ENCODE measurements at places on chromosomes 5 and 9.
A peak's percentile ranks its signal among the peaks of the same experiment; 100 is the strongest.

- no peak for DNase-seq
Measured at GRCh38 chr5:5348135-5348534, 74.3 kb upstream of the ICE1 start.

- DNase-seq, result peak; percentile 1
Measured at GRCh38 chr5:123285122-123286023, 137.8 kb downstream of the CEP120 start.

- DNase-seq, result no peak
Measured at GRCh38 chr5:9348401-9348996, 197.4 kb downstream of the SEMA5A start.

- DNase-seq, result no peak
Measured at GRCh38 chr5:116315531-116315930, 230.7 kb downstream of the COMMD10 start.

DNA sequence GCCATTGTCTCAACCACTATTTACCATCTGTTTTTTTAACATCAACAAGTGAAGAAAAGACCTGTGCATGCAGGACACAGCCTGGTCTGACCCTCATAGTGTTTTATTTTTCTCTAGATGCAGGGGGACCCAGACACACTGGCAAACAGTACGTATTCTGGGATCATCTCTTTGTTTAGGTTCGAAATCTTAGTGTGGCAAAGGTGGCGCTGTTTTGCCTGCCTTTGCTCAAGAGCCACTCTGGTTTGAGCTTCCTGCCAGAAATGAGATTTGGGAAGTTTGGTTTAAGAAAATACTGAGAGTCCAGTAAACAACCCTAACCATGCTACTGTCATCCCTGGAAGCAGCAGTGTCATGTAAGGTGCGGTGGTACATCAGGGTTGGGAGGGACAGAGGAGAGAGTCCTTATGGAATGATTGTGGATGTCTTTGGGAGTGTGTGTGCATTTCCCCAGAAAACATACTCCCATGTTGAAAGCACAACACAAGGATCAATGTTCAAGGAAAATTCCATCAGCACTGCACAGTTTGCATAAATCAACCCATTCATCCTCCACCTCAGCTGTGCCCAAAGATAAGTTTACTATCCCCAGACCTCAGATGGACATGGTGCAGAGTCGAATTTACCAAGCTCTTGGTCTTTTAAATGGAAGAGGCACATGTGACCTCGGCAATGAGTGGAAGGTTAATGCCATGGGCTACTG is 34.0 kb upstream of the FLT4 start:
- DNase-seq, result no peak

DNA sequence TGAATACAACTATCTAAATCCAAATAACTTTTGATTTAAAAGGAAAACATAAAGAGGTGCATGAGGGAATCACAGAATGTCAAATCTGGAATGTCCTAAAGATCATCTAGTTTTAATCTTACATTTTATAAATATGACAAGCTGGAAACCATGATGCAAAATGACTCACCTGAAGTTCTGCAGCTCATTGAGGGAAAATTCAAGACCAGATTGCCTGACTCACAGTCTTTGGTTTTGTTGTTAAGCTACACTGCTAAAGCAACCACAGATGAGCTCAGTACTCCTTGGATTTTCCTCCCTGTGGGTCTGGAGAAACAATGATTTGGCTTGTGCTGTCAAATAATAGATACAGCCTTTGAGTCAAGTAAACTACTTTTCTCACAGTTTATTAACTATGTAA is 19.1 kb upstream of the EDIL3 start:
- no peak for DNase-seq

GRCh38 chr9:79129865-79130480 is 441.8 kb upstream of the TLE4 start:
- peak; percentile 8 for DNase-seq

DNA sequence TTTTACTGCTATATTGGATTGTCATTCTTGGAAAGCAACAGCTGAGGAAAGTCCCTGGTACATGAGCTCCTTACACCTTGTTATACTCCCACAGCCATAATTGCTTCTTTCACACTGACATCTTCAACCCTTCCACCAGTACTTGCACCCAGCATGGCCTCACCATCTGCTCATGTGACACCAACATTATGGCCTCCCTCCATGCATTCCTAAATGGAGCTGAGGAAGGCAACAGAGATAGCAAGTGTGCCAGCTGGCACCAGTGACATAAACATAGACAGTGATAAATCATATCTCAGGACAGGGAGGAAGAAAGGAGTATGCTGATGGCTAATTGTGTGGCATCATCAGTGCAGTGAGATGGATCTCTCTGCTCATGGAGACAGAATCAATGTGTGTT is 119.5 kb downstream of the BAAT start:
- DNase-seq, result no peak

DNA sequence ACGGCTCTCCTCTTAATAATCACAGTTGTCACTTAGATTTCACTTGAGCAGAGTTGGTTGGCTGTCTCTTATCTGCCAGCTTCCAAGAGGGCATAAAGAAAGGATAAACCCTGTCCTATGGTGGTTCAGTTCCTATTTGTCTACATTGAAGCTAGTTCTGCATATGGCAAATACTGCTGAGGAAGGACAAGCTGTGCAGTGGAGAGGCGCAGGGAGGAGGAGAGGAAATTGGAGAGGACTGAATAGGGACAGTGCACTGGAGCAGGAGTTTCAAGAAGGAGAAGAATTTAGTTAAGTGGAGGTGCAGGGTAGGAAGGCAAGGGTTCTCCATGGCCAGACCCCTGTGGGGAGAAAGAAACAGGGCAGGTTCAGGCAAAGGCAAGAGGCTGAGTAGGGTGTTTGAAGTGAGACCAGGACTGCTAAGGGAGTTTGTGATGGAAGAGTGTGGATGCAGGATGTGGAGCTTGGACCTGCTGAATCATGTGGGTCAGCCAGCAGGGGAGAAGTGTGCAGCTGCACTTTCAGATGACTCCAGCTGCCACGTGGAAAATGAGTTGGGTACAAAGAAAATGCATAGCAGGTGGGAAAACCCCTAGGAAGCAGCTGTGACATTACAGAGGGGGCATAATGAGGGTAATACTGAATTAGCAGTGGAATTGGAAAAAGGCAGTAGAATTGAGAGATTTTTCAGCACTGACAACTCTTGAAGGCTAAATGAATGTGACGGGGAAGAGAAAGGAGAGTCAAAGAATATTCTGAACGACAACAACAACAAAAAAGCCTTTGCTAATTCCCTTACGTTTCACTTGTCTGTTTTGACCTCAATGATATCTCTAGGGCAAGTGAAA is 66.8 kb downstream of the MAMDC2 start:
- peak; percentile 53 for DNase-seq
